Suprapubic skin (tissue), 4 donors: ENCODE measurements at places on chromosomes 3 and 15.

GRCh38 chr3:115323380-115323779, 176.3 kb upstream of the ZBTB20 start:
- DNase-seq, result no peak

DNA sequence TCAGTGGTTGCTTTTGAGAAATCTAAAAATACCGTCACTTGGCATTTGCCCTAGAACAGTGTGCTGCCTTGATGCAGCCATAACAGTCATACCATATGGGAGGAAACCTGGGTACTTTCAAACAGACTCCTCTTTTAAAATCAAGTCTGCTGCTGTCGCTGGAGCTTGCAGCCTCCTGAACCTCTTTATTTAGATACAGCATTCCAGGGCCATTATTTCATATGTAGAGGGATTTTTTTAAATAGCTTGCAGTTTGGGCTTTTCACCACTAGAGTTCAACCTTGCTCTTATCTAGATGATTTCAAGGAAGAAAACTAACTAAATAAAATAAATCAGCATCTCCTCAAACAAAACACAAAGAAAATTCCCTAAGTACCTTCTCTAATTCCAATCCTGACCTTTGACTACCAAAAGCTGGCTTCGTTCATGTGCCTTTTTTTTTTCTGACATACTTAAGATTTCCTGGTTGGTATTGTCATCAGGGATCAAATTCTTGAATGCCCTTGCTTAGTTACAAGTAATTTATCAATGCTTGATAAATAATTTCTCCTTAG, 111.6 kb downstream of the KBTBD8 start:
- DNase-seq, result no peak

- no peak for DNase-seq
Measured at GRCh38 chr15:70152070-70152480, 54.4 kb upstream of the TLE3 start.

- no peak for DNase-seq
Measured at GRCh38 chr3:128846486-128846891, 32.9 kb upstream of the ACAD9 start.

DNA sequence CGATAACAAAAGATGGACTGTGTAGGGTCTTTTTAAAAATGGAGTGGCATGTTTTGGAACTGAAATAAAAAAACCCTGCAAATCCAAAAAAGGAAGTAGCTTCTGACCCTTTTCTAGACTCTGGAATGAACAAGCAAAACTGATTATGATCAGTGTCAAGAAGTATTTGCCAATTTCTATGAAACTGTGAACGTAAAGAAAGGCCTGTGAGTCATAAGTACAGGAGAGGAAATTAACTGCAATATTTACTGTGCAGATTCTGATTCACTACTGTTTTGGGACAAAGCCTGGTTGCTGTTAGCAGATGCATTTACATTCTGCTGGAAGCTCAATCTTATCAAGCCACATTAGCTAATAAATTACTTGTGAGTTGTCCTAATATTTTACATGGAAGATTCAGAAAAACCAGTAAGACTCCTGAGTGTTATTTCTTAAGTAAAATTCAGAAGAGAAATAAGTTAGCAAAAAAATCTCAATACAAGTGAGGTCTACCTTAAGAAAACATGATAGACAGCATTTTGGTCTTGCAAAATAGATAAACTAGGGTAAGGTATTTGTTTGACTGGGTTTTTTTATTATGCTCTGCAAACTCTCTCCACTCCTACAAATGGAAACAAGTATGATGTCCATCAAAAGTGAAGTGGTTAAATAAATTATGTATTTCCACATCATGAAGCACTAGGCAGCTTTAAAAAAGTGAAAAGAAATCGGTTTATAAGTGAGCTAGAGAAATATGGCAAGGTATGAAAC, 90.2 kb upstream of the LMOD3 start:
- no peak for DNase-seq

GRCh38 chr3:101288294-101288693, 32.1 kb downstream of the IMPG2 start:
- no peak for DNase-seq

DNA sequence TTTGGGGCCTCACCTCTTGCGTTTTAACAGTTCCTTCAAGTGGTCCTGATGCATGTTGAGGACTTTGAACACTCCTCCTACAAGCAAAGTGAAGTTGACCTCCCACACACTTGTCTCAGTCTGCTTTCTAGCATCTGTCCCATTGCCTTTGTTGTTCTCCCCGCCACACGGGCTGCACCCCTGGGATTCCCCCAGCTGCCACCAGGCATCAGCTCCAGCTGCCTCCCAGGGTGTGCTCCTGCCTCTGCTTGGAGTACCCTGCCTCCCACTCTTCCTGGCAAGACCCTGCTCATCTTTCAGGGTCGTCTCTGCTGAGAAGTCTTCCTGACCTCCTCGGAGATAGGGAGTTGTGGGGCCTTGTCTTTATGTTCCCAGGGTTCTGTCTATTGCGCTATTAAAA, 52.2 kb downstream of the IGF1R start:
- no peak for DNase-seq

GRCh38 chr3:119084371-119085069, 49.9 kb upstream of the IGSF11 start:
- DNase-seq, result no peak

- DNase-seq, result no peak
Measured at GRCh38 chr3:141253326-141253725, 21.7 kb downstream of the PXYLP1 start.

- DNase-seq, result no peak
Measured at GRCh38 chr3:184500344-184500923, 61.2 kb upstream of the EPHB3 start.

GRCh38 chr3:150733373-150733935, 29.5 kb downstream of the SIAH2 start:
- no peak for DNase-seq

DNA sequence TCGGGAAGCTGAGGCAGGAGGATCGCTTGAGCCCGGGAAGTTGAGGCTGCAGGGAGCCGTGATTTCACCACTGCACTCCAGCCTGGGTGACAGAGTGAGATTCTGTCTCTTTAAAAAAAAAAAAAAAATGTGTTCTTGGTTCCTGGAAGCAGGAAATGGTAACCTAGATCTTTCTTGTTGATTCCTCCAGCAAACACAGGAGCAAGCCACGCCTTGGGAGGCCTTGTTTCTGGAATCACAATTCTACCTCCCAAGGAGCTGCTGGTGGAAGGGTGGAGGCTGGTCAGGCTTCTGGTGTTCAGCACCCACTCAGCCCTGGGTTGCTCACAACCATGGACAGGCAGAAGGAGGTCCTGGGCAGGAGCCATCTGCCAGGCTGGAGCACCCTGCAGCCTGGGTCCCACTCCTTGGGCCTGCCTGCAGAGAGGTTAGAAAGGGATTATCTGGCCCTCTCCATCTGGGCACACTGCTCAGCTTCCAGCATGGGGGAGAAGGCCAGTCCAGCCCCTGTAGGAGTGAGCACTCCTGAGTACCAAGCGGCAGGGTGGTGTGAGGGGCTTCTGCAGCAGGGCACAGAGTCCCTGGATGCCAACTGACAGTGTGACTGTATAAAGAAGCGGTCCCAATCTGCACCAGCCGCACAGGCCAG, 65.6 kb downstream of the ABTB1 start:
- DNase-seq, result no peak

DNA sequence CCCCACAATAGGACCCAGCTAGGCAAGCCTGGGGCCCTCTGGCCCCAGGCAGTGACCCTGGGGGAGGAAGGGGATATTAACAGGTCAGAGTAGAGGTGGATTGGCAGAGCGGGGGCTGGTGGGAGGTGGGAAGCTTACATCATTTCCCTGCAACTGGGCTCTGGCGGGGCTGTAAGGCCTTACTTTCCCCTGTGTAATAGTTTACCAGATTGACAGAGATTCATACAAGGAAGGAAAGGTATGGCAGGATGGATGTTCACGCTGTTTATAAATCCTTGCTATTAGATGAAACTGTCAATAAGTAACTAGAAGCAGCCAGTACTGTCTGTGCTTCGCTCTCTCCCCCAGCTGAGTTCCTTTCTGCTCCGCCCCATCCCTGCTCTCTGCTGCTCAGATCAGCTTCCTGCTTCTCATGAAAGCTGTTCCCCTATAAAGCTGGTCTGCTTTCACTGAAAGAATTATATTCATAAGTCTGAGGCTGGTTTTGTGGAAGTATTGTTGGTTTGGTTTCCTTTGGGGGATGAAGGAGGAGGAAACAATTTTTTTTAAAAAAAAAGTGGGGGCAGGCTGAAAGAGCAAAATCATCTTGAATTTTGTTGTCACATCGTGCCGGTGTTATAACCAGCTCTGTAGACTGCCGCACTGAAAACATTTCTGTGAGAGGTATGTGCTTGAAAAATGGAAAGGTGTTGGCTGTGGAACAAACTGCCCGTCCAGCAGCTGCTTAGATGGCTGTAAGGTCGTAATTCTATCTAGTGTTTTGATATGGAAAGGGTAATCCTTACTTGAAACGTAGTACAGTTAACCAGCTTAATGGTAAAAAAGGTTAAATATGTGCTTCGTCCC, 76.4 kb downstream of the BBX start:
- DNase-seq, result no peak

DNA sequence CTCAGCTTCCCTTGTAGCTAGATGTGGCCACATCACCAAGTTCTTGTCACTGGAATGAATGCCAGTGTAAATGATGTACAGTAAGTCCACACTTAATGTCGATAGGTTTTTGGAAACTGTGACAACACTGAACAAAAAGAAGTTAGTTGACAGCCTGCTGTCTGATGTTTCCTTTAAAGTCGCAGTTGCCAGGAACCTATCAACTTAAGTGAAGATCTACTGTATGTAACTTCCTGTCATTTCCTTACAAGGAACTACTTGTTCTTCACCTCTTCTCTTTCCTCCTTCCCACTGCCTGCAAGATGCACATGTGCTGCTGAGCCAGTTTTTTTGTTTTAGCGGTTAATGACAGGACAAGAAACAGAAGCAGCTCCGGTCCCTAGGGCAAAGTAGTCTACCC, 44.6 kb downstream of the HDGFL3 start:
- DNase-seq, result no peak

DNA sequence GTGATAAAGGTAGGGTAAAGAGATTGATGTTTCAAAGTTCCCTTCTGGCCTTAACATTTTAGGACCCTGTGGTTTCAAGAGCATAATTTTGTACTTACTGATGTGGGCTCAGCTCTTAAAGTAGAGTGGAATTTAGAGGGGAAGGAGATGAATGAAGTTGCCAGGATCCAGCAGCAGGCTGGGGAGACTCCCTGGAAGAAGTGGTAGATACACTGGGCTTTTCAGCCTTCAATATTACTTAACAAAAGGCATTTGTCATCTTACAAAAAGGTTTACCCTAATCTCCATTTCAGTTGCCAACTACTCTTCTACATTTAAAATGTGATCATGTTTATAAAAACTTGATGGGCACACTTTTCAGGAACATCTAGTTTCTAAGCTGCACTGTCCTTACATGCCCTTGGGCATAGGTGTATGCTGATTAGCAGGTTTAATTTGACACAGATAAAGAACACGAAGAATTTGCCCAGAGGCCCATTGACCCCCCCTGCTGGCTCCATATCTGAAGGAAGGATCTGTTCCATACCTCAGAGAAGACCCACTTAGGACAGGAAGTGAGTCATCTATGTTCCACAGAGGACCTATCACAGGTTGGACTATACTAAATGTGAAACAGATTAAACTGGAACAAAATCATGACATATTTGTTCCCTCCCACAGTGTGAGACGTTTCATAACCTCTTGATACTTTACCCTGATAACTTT, 93.0 kb upstream of the LPP start:
- no peak for DNase-seq

DNA sequence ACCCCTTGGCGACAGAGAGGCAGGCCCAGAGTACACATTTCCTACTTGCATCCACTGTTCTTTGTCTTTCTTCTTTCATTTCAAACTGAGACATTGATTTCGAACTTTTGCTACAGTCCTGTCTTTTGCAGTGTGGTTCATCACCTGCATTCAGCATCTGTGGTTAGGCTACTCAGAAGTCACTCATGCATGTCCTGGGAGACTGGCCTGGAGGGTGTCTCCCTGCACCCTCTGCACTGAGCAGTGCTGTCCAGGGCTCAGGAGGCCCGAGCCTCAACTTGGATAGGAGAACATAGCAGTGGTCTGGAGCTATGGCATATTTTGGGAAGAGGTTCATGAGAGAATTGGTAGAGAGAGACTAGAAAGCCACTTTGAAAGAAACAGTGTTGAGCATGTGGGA, 240.2 kb upstream of the TPRG1 start:
- no peak for DNase-seq

DNA sequence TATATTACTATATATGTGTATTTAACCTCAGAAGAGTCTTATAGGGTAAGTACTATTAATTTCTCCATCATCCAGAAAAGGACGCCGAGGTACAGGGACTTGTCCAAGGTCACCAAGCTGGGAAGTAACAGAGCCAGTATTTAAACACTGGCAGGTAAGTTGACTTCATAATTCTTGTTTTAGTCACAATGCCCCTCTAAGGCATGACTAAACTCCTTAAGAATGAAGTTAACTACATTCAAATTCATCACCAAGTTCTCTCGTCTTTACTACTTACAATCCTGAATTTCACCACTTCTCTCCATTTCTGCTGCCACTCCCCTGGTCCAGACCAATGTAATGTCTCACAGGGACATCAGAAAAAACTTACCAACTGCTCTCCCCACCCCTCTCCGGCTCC, 312.1 kb downstream of the GRM7 start:
- no peak for DNase-seq

- no peak for DNase-seq
Measured at GRCh38 chr3:136546720-136547119, 205.5 kb downstream of the STAG1 start.

GRCh38 chr3:82165266-82165665, 403.8 kb upstream of the GBE1 start:
- no peak for DNase-seq

DNA sequence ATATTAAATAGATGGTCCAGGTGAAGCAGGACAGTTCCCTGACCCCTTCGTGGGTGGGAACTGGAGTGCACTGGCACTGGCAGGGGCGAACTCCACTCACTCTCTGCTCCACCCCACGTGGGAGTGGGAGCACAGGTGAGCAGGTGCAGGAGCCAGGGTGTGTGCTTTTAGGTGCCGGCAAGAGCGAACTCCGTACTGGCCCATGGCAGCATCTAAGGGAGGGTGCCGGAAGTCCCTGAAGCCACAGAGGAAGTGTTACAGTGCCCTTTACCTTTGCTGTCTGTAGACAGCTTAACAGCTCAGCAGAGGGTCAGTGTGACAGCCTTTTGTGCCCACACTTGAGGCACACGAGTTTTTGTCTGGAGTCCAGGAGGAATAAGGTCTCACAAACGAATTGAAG, 26.7 kb upstream of the PIAS1 start:
- no peak for DNase-seq

- no peak for DNase-seq
Measured at GRCh38 chr3:125622381-125622791, 27.1 kb upstream of the OSBPL11 start.

DNA sequence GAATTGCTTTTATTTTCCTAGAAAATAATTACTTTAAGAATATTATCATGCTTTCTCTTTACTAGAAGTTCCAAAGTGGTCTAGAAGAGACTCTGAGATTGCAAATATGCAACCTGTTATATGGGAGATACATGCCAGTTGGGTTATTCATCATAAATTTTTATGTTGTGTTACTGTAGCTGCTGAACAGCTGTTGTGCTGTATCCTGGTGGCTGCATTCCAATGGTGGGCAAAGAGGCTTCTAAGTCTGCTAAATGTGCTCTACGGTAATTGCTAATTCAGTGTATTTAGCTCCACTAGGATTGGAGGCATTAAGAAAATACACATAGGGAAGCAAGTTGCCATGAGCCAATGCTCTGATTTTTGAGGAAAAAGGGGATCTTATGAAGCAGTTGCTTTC, 409.0 kb downstream of the TUSC7 start:
- no peak for DNase-seq
